ENCODE measurements at places on chromosomes 2 and 18.
A peak's percentile ranks its signal among the peaks of the same experiment; 100 is the strongest.

- no peaks in the 10 kb centered on the region for H3K36me3 ChIP-seq
- no peak for DNase-seq
- no peaks in the 10 kb centered on the region for H3K27me3 ChIP-seq
- no peak overlapping the region for H3K4me3 ChIP-seq
Observed at GRCh38 chr18:32552421-32553030, 81.8 kb upstream of the GAREM1 start.

DNA sequence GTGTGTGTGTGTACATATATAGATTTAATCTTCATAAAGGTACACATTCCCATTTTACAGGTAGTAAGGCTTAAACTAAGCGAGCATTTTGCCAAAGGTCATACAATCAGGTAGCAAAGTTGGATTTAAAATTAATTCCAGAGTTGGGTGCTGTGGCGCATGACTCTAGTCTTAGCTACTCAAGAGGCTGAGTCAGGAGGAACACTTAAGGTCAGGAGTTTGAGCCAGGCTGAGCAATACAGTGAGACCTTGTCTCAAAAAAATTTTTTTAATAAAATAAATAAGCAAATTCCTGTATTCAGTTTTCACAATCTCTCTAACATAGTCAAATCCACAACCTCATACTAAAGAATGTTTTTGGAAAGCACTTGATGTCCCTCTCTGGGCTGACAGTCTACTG, 111.5 kb upstream of the LDLRAD4 start:
- H3K36me3 ChIP-seq = peaks cover 62% of the 10 kb centered on the region
- no peak overlapping the region for H3K4me3 ChIP-seq
- H3K27me3 ChIP-seq = no peaks in the 10 kb centered on the region
- no peak overlapping the region for H3K27ac ChIP-seq

GRCh38 chr18:51655327-51655698, 457.8 kb upstream of the MEX3C start:
- no peaks in the 10 kb centered on the region for H3K27me3 ChIP-seq
- DNase-seq = no peak
- H3K27ac ChIP-seq = no peak overlapping the region
- no peaks in the 10 kb centered on the region for H3K36me3 ChIP-seq
- no peaks in the 10 kb centered on the region for H3K4me1 ChIP-seq

DNA sequence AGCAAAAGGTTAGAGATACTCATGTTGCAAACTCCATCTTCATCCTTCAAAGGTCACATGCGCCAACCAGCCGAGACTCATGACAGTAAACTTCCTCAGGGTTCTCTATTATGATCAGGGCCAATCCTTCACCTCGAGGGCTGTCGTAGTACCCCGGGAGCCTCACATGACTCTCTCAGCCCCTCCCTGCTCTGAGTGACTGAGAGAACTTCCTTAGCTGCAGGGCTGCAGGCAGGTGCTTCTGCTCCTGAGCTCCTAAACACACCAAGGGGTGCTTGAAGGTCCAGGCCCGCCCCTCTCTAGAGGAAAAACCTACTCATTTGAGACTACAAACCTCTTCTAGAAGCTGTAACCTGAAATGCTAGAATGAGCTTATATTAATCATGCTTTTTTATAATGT, 48.2 kb downstream of the LONRF2 start:
- no peak for DNase-seq
- no peak overlapping the region for H3K4me3 ChIP-seq
- no peaks in the 10 kb centered on the region for H3K36me3 ChIP-seq
- H3K27me3 ChIP-seq = no peaks in the 10 kb centered on the region
- H3K4me1 ChIP-seq = no peaks in the 10 kb centered on the region

DNA sequence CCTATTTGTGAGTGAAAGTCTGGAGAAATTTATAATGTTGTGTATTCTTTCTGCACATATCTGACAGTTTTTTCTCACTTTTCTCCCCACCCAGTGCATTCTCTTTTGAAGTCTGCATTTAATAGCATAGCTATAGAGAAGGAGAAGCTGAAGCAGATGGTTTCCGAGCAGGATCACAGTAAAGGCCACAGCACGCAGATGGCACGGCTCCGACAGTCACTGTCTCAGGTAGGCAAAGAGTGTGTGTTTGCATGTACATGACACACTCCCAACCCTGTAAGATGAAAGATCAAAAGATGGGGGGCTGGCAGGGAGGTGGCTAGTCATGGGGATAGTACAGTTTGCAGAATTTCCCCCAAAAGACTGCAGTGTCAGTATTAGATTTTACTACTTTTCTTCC, 89.4 kb downstream of the PRKRA start:
- no peak for DNase-seq
- no peak overlapping the region for H3K27ac ChIP-seq
- peaks cover 11% of the 10 kb centered on the region for H3K4me1 ChIP-seq
- H3K36me3 ChIP-seq = peaks cover 8% of the 10 kb centered on the region
- H3K27me3 ChIP-seq = no peaks in the 10 kb centered on the region

DNA sequence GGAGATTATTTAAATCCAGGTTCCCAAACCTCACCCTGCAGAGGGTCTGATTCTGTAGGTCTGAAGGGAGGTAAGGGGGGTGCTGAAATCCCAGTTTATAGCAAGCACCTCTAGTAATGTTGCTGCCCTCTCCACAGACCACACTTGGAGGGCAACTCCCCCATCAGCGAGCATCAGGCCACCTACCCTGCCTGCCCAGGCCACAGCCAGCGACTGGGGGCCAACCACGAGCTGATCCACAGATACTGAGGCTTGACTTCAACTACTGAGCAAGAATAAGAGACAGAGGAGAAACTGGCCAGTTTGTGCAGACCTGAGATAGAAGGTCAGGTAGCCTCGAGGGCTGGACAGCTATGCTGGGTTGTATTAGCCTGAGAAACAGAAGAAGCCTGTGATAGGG, 36.3 kb upstream of the LBH start:
- no peak for DNase-seq
- no peaks in the 10 kb centered on the region for H3K4me1 ChIP-seq
- no peak overlapping the region for H3K27ac ChIP-seq
- no peaks in the 10 kb centered on the region for H3K27me3 ChIP-seq
- no peak overlapping the region for H3K4me3 ChIP-seq

DNA sequence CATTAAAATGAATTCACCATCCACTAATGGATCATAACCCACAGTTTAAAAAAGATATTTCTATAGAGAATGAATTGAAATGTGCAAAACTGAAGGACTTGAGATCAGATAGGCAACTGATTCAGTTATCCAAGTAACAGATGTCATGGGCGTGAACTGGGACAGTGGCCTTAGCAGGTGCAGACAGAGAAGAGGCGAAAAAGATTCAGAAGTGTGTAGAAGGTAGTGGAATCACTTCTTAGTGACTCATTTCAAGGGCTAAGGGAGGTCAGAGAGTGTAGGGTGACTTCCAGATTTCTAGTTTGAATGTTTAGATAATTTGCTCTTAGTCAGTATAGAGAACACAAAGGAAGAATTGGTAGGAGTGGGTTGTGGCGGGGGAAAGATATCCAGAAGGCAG, 79.7 kb downstream of the EHBP1 start:
- no peak overlapping the region for H3K27ac ChIP-seq
- no peaks in the 10 kb centered on the region for H3K27me3 ChIP-seq
- peaks cover 24% of the 10 kb centered on the region for H3K4me1 ChIP-seq
- no peak for DNase-seq

DNA sequence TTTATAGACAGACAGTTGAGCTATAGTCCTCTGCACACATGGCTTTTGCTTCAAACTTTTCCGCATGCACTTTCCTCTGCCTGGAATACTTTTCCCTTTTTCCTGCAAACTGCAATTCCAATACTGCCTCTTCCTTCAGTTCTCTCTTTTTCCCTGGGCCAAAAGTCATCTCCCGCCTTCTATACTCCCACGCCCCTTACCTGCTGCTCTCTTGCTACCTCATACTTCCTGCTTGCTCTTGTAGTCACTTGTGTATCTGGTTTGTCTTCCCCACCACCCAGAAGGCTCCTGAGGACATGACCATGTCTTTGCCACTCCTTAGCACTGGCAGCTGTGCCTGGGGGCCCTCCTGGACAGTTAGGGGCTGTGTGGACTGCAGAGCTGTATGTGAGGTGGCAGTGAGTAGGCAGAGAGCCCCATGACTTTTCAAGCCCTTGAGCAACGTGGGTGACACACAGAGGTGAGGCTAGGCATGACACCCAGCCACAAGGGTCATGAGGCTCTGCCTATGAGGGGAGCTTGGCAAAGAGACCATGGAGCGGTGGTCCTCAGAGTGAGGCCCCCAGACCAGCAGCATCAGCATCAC, 23.2 kb downstream of the SPEG start:
- peaks cover 10% of the 10 kb centered on the region for H3K36me3 ChIP-seq
- peaks cover 20% of the 10 kb centered on the region for H3K4me1 ChIP-seq
- H3K4me3 ChIP-seq = no peak overlapping the region
- H3K27ac ChIP-seq = no peak overlapping the region
- DNase-seq = no peak

DNA sequence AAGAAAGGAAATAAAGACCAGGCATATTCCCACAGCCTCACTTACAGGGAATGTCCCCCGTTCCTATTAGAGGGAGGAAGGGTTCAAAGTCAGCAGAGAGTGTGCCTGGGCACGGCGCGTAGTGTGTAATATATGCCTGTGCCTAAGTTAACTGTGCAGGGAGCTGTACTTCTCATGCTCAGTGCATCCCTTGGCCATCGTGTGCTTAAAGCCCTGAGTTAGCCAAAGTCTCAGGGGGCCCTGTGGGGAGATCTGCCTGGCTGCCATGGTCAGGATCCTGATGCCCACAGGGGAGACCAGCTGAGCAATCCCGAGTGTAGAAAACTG, 48.4 kb downstream of the TEX51 start:
- no peaks in the 10 kb centered on the region for H3K36me3 ChIP-seq
- H3K27ac ChIP-seq = no peak overlapping the region
- no peak for DNase-seq
- H3K4me1 ChIP-seq = no peaks in the 10 kb centered on the region
- peaks cover 6% of the 10 kb centered on the region for H3K27me3 ChIP-seq

GRCh38 chr2:98032086-98032485, 36.3 kb upstream of the TMEM131 start:
- no peak overlapping the region for H3K27ac ChIP-seq
- H3K36me3 ChIP-seq = no peaks in the 10 kb centered on the region
- DNase-seq = no peak
- no peaks in the 10 kb centered on the region for H3K4me1 ChIP-seq

GRCh38 chr2:172427256-172427989, at the start of gene ITGA6:
Gene ITGA6 (plus strand): TSS chr2:172427586.
- DNase-seq = peak; percentile 85
- H3K4me3 ChIP-seq = peak within 1 kb of the TSS; percentile 96
- peak within 1 kb of the TSS; percentile 98 for H3K27ac ChIP-seq
- H3K36me3 ChIP-seq = peaks cover 31% of the 10 kb centered on the region
- H3K4me1 ChIP-seq = peaks cover 23% of the 10 kb centered on the region

GRCh38 chr18:12933327-12933726, 14.5 kb upstream of the SEH1L start:
- H3K36me3 ChIP-seq = no peaks in the 10 kb centered on the region
- no peak for DNase-seq

DNA sequence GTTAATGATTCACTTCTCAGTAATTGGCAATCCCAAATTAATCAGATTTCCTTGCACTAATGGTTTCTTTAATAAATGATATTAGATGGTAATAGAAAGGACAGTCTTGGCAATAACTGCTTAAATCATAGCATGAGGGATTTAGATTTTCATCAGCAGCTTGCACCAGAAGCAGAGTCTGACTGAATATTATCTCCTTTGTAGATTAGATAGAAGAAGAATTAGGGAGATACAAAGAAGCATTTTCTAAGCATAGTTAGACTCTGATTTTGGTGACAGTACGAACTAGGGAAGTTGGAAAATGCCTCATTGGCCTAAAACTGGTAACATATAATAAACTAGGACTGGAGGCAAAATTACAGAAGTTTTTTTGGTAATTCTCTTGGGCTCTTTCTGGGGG, 232.8 kb upstream of the EPAS1 start:
- H3K4me3 ChIP-seq = no peak overlapping the region
- no peak for DNase-seq
- H3K36me3 ChIP-seq = no peaks in the 10 kb centered on the region
- H3K27me3 ChIP-seq = no peaks in the 10 kb centered on the region
- peaks cover 28% of the 10 kb centered on the region for H3K4me1 ChIP-seq

GRCh38 chr18:74225193-74225840, 66.4 kb downstream of the CYB5A start:
- no peak for DNase-seq
- no peaks in the 10 kb centered on the region for H3K27me3 ChIP-seq

Data from RWPE2 (cell line).